ENCODE measurements at places on chromosomes 2 and 18.

DNA sequence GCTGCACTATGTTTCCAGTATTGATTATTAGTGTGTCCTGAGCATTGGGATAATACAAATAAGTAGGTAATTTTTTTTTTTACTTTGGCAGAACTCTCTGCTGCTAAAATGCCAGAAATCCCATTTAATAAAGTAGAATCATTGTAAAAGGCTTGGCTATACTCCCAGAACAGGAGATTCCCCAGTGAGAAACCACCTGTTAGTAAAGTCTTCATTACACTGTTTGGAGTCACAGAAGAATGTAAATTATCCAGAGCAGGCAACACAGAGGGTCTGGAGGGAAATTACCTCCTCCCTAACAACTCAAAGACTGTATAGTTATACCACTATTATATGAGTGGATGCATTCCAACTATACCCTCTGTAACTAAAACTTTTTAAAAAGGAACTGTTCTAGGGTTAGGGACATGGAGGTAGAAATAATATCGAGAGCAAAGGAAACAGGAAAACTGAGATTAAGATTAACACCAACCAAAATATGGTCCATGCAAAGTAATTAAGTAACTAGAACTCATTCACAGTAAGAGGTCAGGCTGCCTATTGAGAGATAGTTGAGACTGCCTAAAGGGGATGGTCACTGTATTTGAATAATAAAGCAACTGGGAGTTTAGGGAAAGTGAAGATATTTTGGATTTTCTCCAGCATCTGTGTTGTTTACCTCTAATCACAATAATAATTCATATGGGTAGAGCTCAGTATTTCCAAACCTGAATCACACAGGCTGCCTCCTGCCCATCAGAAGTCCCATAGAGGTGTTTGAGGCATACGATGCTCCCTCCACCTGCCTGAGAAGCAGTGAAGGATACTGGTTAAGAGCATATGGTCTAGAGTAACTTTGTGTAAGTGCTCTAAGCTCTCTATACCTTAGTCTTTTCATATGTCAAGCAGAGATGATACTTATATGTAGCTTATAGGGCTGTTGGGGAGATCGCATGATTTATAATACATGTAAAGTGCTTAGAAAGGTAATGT lies 34.4 kb downstream of the MAP2 start:
- no peak for DNase-seq

DNA sequence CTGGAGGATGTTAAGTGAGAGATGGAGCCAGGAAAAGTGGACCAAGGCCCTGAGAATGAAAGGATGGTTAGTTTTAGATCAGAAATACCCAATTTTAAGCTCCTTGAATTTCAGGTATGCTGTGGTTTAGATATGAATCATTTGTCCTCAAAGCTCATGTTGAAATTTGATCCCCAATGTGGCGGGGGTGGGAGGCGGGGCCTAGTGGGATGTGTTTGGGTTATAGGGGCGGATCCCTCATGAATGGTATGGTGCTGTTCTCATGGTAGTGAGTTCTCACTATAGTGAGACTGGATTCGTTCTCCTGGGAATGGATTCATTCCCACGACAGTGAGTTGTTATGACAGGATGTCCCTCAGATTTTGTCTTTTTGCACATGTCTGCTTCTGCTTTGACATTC lies 11.4 kb downstream of the MYO5B start:
- no peak for DNase-seq

DNA sequence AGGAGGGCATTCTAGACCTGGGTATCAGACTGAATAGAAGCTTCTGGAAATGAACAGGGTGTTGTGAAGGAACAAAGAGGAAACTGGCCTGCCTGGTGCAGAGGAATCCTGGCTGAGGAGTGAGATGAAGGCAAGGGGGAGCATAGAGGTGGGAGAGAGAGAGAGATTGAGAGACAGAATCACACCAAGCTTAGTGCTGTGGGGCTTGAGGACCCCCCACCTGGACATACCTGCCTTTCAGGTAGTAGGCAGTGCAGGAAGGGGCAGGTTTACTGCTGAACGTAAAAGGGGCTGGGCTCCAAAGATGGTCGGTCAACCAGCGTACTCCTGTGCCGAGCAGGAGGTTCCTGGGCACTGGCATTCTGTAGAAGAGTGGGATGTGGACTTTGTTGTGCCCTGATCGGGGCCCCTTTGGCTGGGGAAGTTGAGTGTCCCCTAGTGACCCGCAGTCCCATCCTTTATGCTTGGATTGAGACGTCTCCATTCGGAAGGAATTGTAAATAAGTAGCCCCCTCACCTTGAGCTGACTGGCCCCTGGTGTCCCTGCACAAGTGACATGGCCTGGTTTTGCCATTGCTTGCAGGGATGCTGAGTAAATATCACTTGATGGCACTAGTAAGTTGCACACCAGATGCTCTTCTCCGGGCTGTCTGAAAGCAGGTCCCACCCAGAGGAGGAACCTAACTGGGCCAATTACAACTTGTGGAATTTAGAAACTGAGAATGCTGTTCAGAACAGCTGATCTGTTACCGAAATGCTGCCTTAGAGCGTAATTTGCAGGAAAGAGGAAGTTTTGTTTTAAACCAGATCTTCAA lies 1.4 kb downstream of the UBE2F start:
- DNase-seq: no peak

DNA sequence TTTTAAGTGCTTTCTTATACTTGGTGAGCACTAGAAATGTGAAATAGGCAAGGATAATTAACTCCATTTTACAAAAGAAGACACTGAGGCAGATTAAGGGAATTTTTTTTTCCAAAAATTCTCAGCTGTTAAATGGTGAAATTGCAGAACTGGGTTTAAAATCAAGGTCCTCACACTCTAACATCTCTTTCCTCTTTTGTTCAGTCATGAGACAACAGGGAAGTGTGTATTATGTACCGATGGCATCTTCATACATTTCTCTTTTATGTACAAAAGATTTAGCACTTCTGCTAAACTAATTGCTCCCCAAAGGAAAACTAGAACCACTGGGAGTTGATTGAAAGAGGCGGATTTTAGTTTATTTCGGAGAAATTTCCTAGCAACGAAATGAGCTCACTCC lies 203.0 kb downstream of the SETBP1 start:
- no peak for DNase-seq

- no peak for DNase-seq
Observed at GRCh38 chr2:238242731-238243495, 3.1 kb upstream of the HES6 start.

DNA sequence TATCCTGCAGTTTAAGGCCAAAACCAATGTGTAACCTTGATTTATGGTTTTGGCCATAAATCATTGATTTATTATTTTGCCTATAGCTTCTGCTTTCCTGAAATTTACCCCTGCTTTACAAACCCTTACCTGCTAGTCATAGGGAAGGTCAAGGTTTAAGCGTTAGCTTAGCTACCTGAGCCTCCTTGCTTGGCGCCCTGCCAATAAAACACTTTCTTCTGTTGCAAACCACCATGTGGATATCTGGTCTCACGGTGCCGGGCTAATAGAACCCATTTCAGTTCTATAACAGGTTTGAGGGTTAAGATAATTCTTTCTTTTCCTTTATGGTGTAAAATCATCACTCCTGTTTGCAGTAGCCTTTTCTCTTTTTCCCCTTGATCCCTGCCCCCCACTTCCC lies 72.2 kb downstream of the PDK1 start:
- DNase-seq: no peak

DNA sequence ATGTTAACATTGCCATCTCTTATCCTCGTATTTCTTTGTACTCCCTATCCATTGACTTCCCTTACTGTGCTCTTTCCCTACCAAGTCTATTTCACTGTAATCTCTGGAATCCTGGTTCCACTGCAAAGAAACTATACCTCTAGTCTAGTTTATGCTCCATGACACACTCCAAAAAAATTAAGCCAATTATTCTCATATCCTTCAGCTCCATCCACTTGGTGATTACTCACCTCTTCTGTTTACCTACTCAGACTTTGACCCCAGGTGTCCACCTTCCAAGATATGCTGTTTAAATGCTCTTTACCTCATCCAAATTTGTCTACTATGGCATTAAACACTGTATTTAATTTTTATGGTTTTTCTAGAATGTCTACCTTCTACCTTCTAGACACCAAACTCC lies 137.9 kb downstream of the ATAD2B start:
- no peak for DNase-seq

All from NCI-H1417 treated with DMSO at 0.1 percent for 48 hours (cell line).